Left lung (tissue), 14 donors: ENCODE measurements at places on chromosomes 1 and 21. TPM values are rescaled to one million over a fixed set of nuclear protein-coding genes. Genes with fewer than 3 reads are reported as not detected.
A peak's percentile ranks its signal among the peaks of the same experiment; 100 is the strongest.

GRCh38 chr1:162165528-162165927, 96.0 kb downstream of the NOS1AP start:
- DNase-seq: no peak
- no peaks in the 10 kb centered on the region for H3K4me1 ChIP-seq
- H3K36me3 ChIP-seq: no peaks in the 10 kb centered on the region
- no peaks in the 10 kb centered on the region for H3K27me3 ChIP-seq

GRCh38 chr1:28066393-28067154, 21.8 kb downstream of the EYA3 start:
- no peaks in the 10 kb centered on the region for H3K4me1 ChIP-seq
- H3K27ac ChIP-seq: no peak overlapping the region
- no peaks in the 10 kb centered on the region for H3K27me3 ChIP-seq

Gene TNFSF4
- 3.2 TPM for polyA plus RNA-seq

DNA sequence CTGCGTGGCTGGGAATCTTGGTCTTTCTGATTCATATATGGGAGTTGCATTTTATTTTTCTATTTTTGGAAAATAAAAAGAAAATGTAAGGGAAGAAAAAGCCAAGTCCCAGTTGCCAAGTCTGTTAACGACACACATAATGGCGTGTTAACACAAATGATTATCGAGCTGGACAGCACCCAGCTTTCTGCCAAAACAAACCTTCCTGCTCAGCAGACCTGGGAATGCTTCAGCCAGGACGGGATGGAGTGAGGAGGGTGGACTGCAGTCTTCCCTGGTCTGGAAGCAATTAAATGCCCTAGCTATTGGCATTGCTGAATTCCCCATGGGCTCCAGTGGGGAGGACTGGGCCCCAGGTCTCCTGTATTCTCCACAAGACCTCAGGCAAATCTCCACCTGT, 184.2 kb upstream of the USP24 start:
- H3K27me3 ChIP-seq: peaks cover 11% of the 10 kb centered on the region
- no peak overlapping the region for H3K4me3 ChIP-seq
- DNase-seq: no peak
- no peaks in the 10 kb centered on the region for H3K36me3 ChIP-seq
- H3K27ac ChIP-seq: no peak overlapping the region

DNA sequence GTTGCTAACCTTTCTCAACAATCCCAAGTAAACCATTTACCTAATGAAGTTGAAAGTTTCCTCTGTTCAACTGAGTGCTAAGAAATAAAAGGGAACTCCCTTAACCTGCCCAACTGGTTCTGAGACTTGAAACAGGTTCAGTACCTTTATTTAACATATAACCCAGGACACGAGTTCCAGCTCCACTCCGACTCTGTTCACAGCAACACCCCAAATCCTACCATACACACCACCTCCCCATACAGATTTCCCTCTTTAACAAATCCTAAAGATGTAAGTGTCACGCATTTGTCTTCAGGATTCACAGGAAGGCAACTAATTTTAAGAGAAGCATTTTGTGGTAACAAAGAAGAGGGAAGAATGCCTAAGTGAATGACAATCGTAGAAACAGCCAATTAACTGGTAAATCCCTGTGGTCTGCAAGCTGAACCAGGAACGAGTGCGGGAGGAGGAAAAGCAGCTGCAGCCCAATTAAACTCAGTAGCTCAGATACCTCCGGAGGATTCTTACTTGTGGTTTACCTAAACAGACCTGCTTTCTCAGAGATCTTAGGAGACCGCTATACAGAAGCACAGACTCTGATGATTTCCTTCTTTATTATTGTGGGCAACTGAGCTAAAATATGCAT, 134.5 kb upstream of the MAGI3 start:
- no peak overlapping the region for H3K4me3 ChIP-seq
- H3K27ac ChIP-seq: peak overlapping the region; percentile 33
- peak; percentile 31 for DNase-seq
- no peaks in the 10 kb centered on the region for H3K36me3 ChIP-seq
